ENCODE measurements at places on chromosomes 11 and 22. TPM values are rescaled to one million over a fixed set of nuclear protein-coding genes. Genes with fewer than 3 reads are reported as not detected.

TRIOBP gene
- 88.0 TPM for total RNA-seq

NLRP14 gene
- 0.53 TPM for total RNA-seq

OR9Q2 gene
- total RNA-seq = not detected

SERHL2 gene
- total RNA-seq = 1.3 TPM

DLG2 gene
- total RNA-seq = 1.1 TPM

PHLDB1 gene
- 115 TPM for total RNA-seq

NRGN gene
- 8.2 TPM for total RNA-seq

LARGE1 gene
- 8.9 TPM for total RNA-seq

OR51I1 gene
- total RNA-seq = not detected

OR51B4 gene
- total RNA-seq = not detected

AQP11 gene
- 0.29 TPM for total RNA-seq

SLC6A5 gene
- total RNA-seq = not detected

Measured in thoracic aorta endothelial cell (primary cell).